ENCODE measurements at places on chromosomes 12 and 14. TPM values are rescaled to one million over a fixed set of nuclear protein-coding genes. Genes with fewer than 3 reads are reported as not detected.

DNA sequence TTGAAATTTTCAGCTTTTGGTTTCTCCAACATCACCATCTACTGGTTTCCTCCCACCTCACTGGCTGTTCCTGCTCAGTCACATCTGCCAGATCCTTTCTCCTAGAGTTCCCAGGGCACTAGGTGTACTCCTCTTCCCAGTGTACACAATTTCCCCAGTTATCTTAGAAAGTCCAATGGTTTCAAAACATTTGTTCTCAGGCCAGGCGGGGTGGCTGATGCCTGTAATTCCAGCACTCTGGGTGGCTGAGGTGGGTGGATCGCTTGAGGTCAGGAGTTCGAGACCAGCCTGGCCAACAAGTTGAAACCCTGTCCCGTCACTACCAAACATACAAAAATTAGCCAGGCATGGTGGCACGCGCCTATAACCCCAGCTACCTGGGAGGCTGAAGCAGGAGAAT is 60.7 kb downstream of the SPPL3 start:
- no peaks in the 10 kb centered on the region for H3K27me3 ChIP-seq
- H3K4me1 ChIP-seq, result no peaks in the 10 kb centered on the region
- no peaks in the 10 kb centered on the region for H3K36me3 ChIP-seq
- no peak overlapping the region for H3K27ac ChIP-seq
- DNase-seq, result no peak

- H3K36me3 ChIP-seq, result no peaks in the 10 kb centered on the region
- no peak overlapping the region for H3K27ac ChIP-seq
These were observed 172.6 kb downstream of the ANO4 start for GRCh38 chr12:100967189-100967588.

- H3K36me3 ChIP-seq, result no peaks in the 10 kb centered on the region
- no peaks in the 10 kb centered on the region for H3K27me3 ChIP-seq
These were observed 95.5 kb upstream of the FAR2 start for GRCh38 chr12:29053567-29053966.

DNA sequence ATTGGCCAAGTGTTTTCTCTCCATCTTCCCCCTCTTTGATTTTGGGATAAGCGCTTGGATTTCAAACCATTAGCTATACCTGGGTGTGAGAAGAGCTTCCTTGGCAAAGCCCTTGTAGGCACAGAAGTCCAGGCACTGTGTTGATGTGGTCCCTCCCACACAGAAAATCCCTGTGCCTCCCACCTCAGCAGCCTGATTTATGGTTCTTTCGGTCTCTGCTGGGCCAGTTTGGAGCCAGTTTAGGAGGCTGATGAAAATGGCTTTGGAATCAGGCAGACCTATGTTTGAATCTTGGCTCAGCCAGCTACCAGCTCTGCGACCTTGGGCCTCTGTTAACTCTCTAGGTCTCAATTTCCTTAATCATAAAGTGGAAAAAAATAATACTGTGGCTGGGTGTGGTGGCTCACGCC is 9.6 kb upstream of the IFT81 start:
- DNase-seq, result no peak
- H3K4me3 ChIP-seq, result no peak overlapping the region
- H3K36me3 ChIP-seq, result no peaks in the 10 kb centered on the region
- H3K27me3 ChIP-seq, result no peaks in the 10 kb centered on the region

DNA sequence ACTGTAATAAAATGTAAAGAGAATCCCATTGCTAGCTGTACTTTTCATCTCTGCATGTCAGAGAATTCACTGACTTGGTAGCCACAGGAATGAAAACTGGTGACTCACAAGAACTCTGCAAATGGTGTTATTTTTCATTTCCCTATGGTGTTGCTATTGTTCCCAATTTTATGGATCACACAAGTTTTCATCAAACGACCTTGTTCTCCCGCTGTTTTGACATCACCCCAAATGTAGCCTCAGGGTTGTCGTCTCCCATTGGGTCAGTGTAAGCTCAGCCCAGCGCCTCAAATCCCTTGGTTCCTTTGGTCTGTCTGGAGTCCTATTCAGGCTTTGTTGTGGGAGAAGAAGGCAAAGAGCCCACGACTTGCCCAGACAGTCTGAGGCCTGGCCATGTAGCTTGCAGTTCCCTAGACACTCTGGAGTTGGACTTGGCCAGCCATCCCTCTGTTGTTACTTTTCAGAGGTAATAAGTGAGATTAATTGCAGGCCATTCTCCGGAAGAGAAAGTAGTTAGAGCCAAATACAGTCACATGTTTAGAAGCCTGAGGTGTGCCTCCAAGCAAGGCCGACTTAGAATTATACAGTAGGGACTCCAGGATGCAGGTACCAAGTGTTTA is 159.2 kb downstream of the TGFB3 start:
- no peak for DNase-seq
- H3K27me3 ChIP-seq, result no peaks in the 10 kb centered on the region
- peaks cover 2% of the 10 kb centered on the region for H3K4me1 ChIP-seq
- H3K27ac ChIP-seq, result peak overlapping the region; percentile 82
- no peak overlapping the region for H3K4me3 ChIP-seq

DNA sequence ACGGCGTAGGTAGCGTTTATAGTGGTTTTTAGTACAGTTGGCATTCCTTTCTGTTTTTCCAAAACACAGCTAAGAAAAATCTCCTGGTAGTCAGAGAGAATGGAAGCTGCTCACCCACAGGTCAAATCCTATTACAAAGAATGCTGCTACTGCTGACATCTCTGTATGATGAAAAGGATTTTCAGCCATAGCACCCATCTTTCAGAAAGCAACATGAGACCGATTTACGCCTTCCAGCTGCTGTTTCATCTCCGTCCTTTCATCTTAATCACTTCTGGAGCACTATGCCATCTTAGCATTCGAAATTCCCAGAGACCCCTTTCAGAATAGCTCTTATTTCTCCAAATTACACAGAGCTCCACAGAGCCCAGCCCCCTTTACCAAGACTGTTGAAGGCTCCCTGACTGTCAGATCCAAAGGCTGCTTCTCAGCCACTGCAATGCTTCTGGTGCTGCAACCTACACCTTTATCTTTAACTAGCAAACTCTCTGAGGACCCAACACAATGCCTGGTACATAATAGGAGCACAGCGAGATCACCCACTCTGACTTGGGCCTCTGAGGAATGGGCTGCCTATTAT is 211.8 kb downstream of the NEDD1 start:
- H3K27ac ChIP-seq, result no peak overlapping the region
- no peaks in the 10 kb centered on the region for H3K36me3 ChIP-seq
- no peak for DNase-seq

GPR135 gene
- 0.50 TPM for polyA plus RNA-seq

GRCh38 chr12:4273273-4273651 is 300 bp upstream of the CCND2 start:
- no peaks in the 10 kb centered on the region for H3K4me1 ChIP-seq
- H3K27me3 ChIP-seq, result no peaks in the 10 kb centered on the region
- DNase-seq, result no peak
- H3K36me3 ChIP-seq, result no peaks in the 10 kb centered on the region
- H3K4me3 ChIP-seq, result peak overlapping the region; percentile 23

EXOC3L4 gene
- polyA plus RNA-seq, result 7.4 TPM
